Left forelimb (tissue), 1 donor: ENCODE measurements at places on chromosomes 7 and 10.

- DNase-seq: no peak
These were observed 7.1 kb upstream of the KLHL7 start for GRCh38 chr7:23098460-23098859.

DNA sequence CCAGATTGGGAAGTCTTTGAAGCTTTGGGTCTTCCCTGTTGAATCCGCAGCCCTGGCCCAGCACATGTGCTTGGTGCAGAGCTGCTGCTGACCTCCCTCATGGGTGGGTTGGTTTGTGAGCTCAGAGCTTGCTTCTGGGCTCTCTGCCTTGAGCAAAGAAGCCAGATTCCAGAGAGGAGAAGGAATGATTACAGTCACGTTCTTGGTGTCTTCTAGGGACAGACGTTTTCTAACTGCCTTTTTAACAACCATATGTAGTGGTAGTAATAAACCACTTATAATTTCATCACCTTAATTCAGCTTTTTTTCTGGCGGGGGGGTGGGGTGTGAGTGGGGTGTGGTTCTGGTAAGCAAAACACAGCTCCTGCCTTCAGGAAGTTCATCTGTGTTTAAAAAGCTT, 39.5 kb downstream of the LRMDA start:
- DNase-seq: no peak

GRCh38 chr7:159024280-159024951, 120.3 kb downstream of the VIPR2 start:
- DNase-seq: peak; percentile 38

DNA sequence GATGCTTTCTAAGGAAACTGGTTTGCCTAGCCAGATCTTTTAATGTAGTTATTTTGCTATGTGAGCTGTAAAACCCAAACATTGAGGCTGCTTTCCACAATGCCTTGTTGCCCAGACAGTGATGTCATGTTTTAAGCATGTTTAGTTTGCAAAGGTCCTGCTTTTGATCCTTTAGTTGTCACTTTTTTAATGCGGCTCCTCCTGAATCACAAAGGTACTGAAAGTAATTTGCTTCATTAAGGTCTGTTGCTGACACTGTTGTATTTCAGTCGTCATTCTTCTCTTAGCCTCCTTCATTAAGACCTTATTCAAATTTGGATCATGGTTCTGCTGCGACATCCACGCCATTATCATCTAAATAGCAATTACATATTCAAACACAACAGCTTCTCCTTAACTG, 10.6 kb downstream of the RPA3 start:
- no peak for DNase-seq

GRCh38 chr10:79084012-79084971, 15.5 kb downstream of the ZMIZ1 start:
- DNase-seq: no peak

- no peak for DNase-seq
These were observed 465.3 kb downstream of the DNAJB6 start for GRCh38 chr7:157801971-157802675.

- DNase-seq: no peak
These were observed 10.0 kb upstream of the DDIT4 start for GRCh38 chr10:72263613-72264241.

- no peak for DNase-seq
These were observed 12.2 kb downstream of the EBF3 start for GRCh38 chr10:129951970-129952265.

DNA sequence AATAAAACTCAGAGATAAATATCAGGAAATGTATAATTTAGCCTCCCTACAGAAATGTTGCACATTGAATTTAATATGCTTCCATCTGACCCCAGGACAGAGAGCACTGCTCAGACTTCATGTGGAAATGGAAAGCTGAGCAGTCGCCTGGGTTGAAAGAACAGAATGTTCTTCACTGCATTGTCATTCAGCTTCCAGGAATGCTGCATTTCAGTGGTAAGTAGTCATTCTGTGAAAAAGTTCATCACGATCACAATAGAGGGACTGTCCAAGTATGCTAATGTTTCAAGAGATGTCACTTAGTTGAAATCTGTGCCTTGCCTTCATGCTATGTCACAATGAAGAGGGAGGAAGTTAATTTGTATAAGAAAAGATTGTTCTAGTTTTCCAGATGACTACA, 147.3 kb downstream of the NRCAM start:
- no peak for DNase-seq

GRCh38 chr10:31698181-31698830, 230.3 kb downstream of the ARHGAP12 start:
- no peak for DNase-seq

- DNase-seq: no peak
These were observed 14.6 kb downstream of the SHTN1 start for GRCh38 chr10:116990276-116990800.

DNA sequence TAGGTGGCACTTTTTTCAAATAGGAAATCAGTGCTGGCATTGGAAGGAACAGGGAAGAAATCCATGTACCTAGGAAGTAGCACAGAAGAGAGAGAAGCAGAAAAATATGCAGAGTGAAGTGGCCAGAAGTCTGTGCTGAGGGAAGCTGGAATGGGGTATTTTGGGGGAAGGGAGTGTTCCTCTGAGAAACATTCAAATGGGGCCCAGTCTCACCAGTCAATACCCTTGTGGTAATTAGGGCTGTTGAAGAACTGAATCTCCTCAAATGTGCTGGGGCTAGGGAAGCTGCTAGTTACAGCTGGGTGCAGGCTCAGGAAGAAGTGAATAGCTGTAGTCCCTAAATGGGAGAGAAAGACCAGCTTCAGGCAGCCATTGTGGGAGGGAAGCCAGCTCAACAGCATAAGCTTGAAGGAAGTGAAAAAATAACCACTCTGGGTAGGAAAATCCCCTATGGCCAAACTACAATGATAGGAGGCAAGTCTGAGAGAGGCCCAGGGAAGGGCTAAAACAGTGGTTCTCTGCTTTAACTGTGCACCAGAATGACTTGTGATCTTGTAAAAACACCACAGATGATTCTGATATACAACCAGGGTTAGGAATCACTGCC, 7.6 kb downstream of the NDST2 start:
- no peak for DNase-seq

- no peak for DNase-seq
These were observed 55.6 kb upstream of the ARID5B start for GRCh38 chr10:61845950-61846268.

DNA sequence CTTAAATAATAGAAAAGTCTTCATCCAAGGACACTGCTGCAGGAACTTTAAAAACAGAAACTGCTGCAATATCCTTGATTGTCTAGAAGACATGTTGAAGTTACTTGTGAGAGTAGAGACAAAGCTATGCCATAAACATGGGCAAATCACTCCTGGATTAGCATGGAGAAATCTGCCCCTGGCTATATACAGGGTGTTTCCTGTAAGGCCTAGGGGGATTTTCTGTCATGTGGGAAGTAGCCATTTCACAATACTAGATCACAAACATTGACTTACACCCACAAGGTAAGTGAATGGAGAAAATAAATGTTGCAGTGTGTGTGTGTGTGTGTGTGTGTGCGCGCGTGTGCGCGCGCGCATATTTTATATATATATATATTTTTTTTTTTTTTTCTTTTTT, 35.2 kb upstream of the PDK4 start:
- no peak for DNase-seq

DNA sequence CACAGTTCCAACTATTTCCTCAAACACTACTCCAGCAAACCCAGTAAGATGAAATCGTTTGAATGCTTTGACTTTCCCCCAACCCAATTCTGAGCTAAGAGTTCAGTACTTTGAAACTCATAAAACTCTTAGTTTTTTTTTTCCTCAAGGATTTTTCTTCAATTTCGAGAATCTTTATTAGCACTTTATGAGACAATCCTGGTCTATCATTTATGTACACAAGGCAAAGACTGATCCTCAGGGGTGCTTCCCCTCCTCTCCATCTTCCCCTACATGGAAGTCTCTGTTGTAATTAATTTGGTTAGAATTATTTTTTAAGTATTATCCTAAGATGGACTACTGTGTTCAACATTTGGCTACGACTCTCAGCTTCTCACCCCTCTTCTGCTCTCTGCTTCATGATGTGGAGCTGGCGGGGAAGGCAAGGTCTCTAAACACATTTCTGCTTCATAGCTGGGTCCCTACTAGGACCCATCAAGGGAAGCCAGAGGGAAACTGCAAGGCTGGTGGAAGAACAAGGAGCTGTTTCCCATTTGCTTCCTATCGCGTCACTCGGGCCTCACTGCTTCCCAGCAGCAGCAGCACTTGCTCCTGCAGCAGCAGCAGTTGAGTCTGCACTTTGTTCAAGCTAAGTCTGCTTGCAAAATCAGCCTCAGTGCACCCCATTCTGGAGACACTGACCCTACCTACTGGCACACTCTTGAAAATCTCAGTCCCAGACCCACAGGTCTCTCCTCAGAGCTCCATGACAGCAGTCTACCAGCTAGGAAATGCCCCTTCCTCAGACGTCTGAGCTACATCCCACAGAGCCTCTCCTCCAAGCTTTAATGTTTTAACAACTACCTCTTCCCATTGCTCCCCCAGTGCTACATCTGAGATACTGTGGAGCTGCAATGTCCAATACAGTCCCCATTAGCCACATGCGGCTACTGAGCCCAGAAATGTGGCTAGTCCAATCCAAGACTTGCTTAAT, 90.0 kb downstream of the CHCHD3 start:
- DNase-seq: no peak

- no peak for DNase-seq
These were observed 79.5 kb upstream of the SVIL start for GRCh38 chr10:29714096-29714874.

DNA sequence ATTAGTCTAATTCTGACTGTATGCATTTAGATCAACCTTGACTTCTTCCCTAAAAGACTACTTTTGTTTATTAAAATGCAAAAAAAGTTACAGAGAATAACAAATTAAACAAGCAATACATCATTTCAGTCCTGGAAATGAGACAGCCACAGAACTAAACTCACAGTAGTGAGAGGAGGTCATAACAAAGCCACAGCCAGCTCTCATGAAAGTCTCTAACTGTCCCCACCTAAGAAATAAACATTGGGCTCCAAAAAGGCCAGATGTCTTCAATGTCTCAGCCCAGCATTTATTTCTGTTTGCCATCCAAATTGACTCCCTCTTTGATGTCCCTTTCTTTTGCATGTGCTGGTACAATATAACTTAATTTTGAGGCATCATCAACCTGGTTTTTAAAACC, 74.4 kb downstream of the NHLRC2 start:
- no peak for DNase-seq

DNA sequence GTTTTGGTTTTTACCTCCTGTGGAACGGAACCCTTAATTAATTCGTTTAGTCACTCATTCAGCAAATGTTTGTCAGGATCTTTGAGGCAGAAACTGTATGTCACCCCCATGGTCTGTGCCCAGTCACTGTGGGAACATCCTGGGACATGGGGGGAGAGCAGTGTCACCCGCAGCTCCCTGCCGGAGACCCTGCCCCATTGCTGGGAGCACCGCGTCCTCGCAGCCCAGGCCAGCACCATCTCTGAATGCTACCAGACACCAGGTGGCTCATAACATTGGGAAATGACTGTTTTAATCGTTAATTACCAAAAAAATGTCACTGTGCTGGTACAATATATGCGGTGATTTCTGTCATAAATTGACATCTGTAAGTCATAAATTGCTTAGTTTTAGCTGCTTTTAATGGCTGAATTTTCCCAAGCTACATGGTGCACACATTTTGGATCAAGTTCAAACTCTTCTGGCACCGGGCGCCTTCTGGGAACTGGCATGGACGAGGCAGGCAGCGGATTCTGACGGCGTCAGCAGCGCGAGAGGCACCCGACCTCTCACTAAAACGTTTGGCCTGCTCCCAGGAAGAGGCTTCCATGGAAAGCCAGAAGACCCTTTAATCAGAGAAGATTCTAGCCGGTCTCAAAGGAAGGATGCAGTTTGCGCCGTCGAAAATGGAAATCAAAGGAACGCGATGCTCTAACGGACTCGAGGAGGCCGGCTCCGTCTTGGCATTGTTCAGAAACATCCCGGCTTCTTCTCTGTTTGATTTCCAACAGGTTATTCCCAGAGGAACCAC, 184.2 kb downstream of the ADARB2 start:
- DNase-seq: no peak

GRCh38 chr7:148264933-148265557, 325.5 kb upstream of the C7orf33 start:
- no peak for DNase-seq

DNA sequence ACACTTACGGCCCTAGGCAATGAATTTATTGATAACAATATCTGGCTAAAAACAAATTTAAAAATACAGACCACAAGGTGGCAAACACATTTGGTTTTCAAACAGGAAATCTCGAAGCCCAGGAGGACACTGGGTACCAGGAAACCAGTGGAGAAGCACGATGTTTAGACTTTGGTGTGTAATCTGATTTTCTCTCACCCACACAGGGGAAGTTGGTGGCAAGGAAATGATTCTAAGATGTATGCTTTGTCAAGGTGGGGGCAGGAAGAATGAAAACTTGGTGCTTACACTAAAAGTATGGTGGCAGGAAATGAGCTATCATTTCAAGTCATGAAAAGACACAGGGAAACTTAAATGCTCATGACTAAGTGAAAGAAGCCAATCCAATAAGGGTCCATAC, 113.2 kb upstream of the ANKRD1 start:
- DNase-seq: no peak

DNA sequence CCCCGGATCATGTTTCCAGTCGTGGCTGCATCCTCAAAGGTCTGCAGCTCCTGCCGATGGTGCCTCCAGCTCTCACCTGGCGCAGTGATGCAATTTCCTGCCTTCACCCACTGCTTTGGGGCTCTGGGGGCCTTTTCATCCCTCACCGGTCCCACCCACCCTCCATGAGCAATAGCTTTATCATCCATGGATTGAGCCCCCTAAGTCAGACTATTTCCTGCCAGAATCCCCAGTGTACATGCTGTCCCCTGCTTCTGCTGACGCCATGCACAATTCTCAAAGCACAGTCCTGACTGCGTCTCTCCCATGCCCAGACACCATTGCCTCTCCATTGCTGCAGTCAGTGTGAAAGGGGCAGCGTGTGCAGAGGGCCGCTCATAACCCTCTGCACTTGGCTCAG, 49.7 kb downstream of the FAM241B start:
- DNase-seq: no peak

GRCh38 chr10:16227674-16228073, 209.1 kb upstream of the PTER start:
- no peak for DNase-seq
